ENCODE measurements at places on chromosomes 11 and 22. TPM values are rescaled to one million over a fixed set of nuclear protein-coding genes. Genes with fewer than 3 reads are reported as not detected.
A peak's percentile ranks its signal among the peaks of the same experiment; 100 is the strongest.

Gene ELFN2
- total RNA-seq, result 1.1 TPM

Gene EHF
- total RNA-seq, result not detected

Gene MRPL49
- total RNA-seq, result 82.4 TPM

Gene GLYATL1
- not detected for total RNA-seq

Gene MAPK8IP1
- 24.0 TPM for total RNA-seq

Gene PDE2A
- total RNA-seq, result 8.8 TPM

DNA sequence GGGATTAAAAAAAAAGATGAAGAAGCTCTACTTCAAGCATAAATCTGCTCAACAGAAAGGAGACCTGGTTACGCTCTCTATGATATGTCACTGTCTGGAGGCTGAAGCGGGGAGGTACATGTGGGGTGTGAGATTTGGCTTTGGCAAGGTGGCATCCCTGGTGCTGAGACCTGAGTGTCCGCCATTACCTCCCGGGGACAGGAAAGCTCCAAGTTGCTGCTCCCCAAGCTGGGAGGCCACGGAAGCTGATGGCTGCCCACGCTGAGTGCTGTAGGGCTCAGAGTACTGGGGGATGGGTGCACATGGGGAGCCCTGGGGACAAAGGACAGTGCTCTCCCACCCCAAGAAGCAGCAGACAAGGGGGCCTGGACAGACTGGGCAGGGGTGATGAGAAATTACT lies 167.9 kb downstream of the DSCAML1 start:
- no peak for DNase-seq

- no peak for DNase-seq
Measured at GRCh38 chr22:36220451-36220921, 18.8 kb downstream of the APOL2 start.

DNA sequence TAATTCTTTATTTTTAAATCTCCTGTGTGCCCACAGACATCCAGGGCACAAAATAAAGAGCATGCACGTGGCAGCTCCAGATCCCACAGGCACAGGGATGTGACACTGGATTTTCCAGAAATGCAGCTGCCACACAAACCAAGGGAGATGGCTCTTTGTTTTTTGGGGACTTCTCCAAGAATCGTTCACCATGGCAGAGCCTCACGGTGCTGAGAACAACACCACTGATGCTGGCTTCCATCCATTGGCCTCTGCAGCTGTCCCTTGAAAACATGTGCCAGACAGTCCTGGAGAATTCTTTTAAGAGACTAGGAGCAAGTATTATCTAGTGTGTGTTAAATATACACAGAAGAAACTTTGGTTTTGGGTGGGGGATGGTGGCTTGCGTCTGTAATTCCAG lies 108.4 kb upstream of the SLC22A12 start:
- no peak for DNase-seq

GRCh38 chr11:22807391-22807790 lies 22.2 kb downstream of the SVIP start:
- DNase-seq, result no peak

DNA sequence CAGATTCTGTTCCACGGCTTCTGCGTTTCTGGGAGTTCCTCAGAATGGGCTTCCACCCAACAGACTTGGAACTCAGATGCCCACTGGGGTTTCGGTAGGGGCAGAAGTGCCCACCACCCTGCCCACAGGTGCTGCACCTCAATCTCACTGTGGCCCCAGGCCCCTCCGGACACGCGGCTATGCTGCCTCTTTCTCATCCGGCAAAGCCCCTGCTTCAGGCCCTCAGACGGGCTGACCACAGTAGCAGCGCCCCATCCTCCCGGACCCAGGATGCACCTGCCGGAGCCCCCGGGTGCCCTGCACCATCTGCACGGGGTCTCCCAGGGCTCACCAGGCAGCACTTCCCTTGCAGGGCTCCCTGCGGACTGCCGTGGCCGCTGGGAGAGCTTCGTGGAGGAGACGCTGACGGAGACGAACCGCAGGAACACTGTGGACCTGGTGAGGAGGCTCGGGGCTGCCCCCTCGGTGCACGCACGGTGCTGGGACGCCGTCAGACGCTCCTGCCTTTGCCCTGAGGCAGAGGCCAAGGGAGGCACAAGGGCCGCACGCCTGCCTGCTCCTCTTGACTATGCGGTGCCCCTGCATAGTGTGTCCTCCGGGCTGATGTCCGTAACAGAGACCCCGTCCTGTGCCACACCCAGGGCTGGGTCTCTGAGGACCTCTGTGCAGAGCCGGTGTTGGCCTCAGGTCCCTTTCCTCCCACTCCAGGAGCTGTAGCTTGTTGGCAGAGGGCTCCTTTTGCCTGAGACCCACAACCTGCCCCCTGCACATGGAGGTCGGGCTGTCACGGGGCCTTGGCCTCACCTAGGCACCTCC lies 38.6 kb downstream of the SBF1 start:
- no peak for DNase-seq

- DNase-seq, result no peak
Measured at GRCh38 chr11:64518928-64519327, 72.1 kb upstream of the SLC22A12 start.

- DNase-seq, result no peak
Measured at GRCh38 chr11:104992781-104993180, 24.4 kb upstream of the CASP4 start.

GRCh38 chr11:111841370-111842053 lies 29.9 kb downstream of the ALG9 start:
- DNase-seq, result peak; percentile 65

DNA sequence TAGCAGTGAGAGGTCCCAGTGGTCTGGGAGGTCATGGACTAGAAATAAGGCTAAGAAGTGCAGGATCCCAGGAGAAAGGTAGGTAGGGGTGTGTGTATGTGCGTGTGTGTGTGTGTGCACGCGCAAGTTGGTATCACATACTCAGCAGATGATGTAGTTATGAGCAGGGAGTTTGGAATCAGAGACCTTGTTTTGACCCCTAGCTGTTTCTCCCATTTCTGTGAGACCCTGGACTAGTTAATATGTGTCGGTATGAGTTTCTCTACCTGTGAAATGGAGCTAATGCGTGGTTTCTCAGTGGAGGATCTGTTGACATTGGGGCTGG lies 1.3 kb downstream of the SERPING1 start:
- no peak for DNase-seq

- DNase-seq, result no peak
Measured at GRCh38 chr22:16854631-16855030, 29.4 kb upstream of the XKR3 start.

DNA sequence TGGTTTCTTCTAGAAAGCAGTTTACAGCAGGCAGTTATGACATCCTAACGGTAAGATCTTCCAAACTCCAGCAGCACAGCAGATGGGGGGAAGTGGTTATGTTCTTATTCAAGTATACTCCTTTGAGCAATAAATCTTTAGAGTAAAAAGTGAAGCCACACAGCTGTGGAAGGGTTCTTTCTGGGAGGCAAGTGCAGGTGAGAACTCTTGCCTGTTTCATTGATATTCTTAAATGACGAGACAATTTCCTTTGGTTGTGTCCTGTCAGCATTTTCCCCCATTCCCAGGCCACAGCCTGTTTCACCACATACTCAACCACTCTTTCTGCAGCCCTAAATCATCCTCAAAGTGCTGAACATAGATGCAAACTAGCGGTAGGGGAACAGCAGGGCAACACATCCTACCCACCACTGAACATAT lies 207.3 kb upstream of the MTNR1B start:
- DNase-seq, result no peak
